Choroid plexus epithelial cell (primary cell): ENCODE measurements at places on chromosomes 3 and 15.
A peak's percentile ranks its signal among the peaks of the same experiment; 100 is the strongest.

- peak; percentile 72 for DNase-seq
These were observed 172.5 kb downstream of the MTHFS start for GRCh38 chr15:79724312-79724711.

- DNase-seq, result peak; percentile 71
These were observed 6.4 kb downstream of the HES1 start for GRCh38 chr3:194142156-194142910.

- no peak for DNase-seq
These were observed 141.2 kb upstream of the MANF start for GRCh38 chr3:51243924-51244323.

GRCh38 chr15:92288755-92289154 is 104.9 kb upstream of the ST8SIA2 start:
- DNase-seq, result no peak

- no peak for DNase-seq
These were observed 308.5 kb upstream of the PROK2 start for GRCh38 chr3:72093270-72093991.
